NCI-H1092 treated with DMSO at 0.1 percent for 48 hours (cell line): ENCODE measurements at places on chromosomes 7 and 10.

DNA sequence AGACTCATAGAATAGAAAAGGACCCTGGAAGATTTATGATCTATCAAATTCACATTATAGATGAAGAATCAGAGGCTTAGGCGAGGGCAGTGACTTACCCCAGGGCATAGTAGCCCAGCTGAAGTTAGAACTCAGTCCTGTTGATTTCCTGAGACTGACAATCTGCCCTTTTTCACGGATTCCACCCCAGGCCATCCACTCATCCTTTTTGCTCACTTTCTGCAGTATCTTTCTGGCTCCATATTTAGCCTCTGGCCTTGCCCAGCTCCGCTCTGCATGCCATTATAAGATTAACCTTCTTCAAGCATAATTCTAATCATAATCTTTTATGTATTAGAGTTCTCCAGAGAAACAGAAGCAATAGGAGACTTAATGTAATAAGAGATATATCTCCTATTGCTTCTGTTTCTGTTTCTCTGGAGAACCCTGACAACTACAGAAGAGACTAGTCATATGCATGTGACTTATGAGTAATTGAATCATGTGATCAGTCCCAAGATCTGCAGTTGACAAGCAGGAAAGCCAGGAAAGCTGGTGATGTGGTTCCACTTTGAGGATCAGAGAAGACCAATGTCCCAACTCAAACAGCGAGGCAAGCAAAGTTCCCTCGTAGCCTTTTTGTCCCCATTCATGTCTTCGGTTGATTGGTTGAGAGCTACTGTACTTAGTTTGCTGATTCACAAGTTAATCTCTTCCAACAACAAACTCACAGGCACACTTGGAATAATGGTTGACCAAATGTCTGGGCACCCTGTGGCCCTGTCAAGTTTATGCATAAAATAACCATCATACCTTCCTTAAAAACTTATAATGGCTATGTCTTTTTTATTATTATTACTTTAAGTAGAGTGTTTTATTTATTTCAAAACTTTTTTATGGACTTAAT is 412.1 kb downstream of the SUGCT start:
- DNase-seq: no peak

GRCh38 chr10:71659737-71660136 is 59.8 kb downstream of the C10orf105 start:
- DNase-seq: no peak

DNA sequence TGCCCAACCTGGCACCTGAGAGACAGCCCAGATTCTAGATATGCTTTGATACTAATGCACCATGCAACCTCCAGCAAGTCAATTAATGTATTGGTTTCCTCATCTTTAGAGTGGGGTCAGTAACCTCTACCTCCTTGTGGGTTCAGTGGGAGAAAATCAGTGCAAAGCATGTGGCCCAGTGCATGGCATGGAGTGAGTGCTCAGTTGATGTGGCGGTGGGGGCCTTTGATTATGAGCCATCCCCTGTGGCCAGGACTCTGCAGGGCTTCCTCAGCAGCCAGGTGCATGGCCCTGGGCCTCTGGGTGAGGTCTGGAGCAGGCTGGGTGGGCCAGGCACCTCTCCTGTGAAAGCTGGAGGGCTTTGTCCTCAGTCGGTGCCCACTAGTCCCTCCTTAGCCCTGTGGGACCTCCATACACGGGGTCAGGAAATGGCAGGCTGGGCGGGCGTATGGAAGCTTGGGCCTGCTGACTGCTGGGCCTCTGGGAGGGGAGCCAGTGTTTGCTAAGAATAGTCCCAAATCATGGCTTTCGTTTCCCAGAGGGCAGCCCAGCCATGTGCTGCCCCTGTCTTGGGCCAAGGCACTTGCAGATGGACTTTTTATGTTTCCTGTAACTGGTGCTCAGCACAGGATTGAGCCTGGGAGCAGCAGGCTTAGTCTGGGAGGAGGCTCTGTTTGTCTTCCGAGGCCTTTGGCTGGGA is 3.4 kb downstream of the PALD1 start:
- no peak for DNase-seq

- no peak for DNase-seq
Measured at GRCh38 chr7:27603813-27604212, 58.9 kb downstream of the HIBADH start.

DNA sequence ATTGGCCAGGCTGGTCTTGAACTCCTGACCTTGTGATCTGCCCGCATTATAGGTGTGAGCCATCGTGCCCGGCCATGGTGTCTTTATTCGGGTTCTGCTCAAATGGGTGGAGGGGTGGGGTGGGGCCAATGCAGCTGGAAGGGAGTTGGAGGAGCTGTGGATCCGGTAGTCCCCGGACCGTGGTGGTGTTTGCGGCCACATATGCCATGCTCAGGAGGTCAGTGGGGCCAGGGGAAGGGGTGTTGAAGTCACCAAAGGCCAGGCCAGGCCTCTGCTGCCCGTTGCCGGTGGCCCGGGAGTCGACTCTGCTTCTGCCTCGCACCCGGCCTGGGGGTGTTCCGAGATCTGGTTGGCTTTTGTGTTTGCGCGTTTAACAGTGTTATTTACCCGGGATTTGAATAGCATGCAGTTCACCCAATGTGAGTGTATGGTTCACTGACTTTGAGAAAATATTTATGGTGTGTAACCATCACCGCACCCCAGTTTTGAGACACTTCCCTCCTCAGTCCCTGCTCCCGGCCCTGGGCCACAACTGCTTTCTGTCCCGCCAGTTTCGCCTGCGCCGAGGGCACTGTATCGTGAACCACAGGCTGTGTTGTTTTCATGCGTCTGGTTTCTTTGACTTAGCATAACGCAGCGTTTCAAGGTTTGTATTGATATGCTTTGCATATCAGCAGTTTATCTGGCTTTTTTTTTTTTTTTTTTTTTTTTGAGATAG is 10.7 kb downstream of the INPP5A start:
- no peak for DNase-seq

DNA sequence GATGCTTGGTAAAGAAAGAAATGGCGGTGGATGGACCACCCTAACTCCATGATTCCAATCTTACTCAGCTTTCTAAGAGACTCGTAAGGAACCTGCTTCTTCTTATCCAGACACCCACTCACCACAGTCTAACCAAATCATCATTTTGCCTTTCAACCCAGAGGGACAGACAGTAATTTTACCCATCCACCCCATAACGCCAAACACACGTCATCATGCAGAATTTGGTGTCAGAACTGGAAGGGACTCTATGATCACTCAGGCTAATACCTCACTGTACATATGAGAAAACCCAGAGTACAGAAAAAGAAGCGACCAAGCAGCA is 388 bp downstream of the ECD start:
- DNase-seq: no peak

DNA sequence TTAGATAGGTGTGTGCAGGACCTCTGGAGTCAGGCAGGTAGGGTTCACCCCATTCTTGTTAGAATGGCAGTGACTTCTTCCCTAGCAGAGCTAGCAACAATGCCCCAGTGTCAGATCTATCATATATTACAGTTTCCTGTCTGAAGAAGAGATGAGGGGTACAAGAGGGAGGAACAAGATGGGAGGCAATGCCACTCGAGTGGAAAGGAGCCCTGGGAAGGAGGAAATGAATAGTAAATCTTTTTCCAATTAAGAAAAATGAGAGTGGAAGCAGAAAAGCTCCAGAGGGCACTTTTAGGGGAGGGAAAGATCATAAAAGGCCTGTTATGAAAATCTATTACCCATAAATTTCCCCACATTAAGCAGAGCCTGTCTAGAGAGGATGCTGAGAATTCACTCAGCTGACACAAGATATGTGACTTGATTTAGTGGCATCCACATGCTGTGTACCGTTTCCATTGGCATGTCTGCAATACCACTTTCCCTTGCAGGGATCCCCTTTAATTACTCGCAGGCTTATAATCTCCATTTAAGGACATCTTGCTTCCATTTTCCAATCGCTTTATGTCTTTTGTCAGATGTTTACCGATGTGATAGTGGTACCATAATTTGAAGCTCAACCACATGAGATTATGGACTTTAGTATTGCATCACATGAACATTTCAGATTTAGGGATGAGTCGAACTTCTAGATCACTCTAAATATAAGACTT is 70.0 kb upstream of the AGBL3 start:
- DNase-seq: no peak

- DNase-seq: peak; percentile 77
Measured at GRCh38 chr7:28955718-28956607, 2.2 kb downstream of the TRIL start.

- no peak for DNase-seq
Measured at GRCh38 chr7:43037531-43037930, 74.9 kb upstream of the HECW1 start.

GRCh38 chr10:86218160-86218559 is 148.4 kb downstream of the GRID1 start:
- peak; percentile 77 for DNase-seq

GRCh38 chr10:6221971-6222751 is 19.4 kb downstream of the PFKFB3 start:
- DNase-seq: no peak

GRCh38 chr7:23067271-23067670 is 38.3 kb upstream of the KLHL7 start:
- no peak for DNase-seq

GRCh38 chr10:79243181-79244067 is 103.8 kb upstream of the PPIF start:
- DNase-seq: peak; percentile 57

DNA sequence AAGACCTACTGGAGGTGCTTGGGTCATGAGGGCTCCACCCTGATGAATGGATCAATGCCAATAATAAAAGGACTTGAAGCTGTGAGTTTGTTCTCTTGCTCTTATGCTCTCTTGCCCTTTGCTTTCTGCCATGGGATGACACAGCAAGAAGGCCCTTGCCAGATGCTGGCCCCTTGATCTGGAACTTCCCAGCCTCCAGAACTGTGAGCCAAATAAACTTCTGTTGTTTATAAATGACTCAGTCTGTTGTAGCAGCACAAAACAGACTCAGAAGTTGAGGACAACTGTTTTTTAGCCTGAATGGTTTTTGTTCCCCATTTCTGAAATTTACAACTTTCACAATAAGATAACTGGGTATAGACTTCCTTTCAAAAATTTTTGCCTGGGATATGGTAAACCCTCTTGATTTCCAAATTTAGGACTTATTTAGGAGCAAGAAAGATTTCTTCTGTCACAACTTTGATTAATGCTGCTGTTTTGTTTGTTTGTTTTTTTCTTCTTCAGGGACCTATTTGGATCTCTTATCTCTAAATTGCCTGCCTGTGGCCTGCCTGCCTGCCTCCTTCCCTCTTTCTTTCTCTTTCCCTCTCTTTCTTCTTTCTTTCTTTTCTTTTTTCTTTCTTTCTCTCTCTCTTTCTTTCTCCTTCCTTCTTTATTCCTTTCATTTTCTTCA is 12.1 kb downstream of the ENTPD1 start:
- no peak for DNase-seq

DNA sequence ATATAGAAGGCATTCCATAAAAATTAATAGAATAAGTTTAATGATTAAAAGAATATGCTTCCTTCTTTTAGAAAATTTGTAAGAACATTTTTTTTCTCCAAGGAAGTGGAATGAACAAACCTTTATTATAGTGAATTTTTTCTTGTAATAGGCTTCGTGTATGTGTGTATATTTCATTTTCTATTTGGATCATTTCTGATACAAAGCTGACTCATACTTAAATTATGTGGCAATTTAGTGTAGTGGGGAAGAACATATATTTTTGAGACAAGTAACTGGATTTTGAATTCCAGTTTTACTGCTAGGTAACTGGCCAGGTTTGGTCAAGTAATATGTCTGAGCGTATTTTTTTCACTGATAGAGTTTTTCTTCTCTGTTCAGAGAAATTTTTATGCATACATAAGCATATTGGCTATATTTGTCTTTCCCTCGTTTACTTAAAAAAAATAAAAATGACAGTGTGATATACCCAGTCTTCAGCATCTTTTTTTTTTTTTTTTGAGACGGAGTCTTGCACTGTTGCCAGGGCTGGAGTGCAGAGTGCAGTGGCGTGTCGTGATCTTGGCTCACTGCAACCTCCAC is 50.8 kb downstream of the CDK13 start:
- no peak for DNase-seq

- no peak for DNase-seq
Measured at GRCh38 chr7:40698214-40698920, 563.6 kb downstream of the SUGCT start.

- no peak for DNase-seq
Measured at GRCh38 chr7:67847092-67847787, 850.6 kb downstream of the TYW1 start.

- DNase-seq: no peak
Measured at GRCh38 chr7:157937406-157937805, 600.6 kb downstream of the DNAJB6 start.

DNA sequence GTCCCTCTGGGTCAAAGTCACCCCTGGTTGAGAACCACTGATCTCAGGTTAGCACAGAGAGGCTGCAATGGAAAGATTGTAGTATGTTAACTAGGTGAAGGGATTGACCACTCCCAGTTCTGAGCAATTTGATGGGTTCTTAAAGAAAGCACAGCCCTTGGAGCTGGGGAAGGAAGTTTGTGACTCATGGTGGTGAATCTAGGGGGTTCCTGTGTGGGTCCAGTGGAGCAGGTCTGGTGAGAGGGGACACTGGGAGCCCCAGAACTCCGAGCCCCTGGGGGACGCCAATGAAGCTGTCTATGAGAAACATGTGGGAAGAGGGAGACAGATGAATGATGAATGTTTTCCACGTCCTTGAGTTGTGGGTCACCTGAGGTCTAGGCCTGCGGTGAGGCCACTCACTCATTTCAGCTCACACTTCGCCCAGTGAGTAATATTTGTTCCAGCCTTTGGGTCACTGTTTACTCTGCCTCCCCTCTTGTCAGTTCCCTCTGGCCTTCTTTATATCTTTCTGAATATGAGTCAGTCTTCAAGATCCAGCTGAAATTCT is 341.9 kb downstream of the LRMDA start:
- no peak for DNase-seq

- DNase-seq: no peak
Measured at GRCh38 chr7:10706875-10707493, 266.7 kb upstream of the PHF14 start.

DNA sequence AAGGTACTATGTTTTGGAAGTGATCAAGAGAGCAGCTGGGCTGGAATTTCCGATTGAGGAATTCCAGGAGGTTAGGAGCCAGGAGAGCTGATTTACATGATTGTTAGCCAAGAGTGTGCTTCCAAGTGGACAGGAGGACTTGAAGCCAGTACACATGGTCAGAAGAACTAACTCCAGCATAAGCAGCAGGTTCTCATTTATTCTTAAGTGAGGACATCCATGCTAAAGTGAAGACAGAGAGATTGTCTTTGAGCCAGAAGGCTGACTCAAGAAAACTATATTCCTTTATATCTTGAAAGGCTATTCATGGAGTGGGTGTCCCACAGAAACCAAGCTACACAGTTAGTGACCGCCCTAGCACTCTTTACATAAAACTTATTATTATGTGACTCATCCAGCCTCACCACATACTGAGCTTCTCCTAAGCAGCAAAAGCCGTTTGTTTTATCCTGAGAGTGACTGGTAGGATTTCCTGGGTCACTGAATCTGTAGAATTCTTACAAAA is 56.7 kb upstream of the SEMA3A start:
- DNase-seq: no peak

GRCh38 chr10:29254123-29255046 is 34.5 kb upstream of the LYZL1 start:
- no peak for DNase-seq
